Astrocyte of the cerebellum (primary cell): ENCODE measurements at places on chromosomes 16 and 17.

- no peak for DNase-seq
Observed at GRCh38 chr16:2512735-2513404, 882 bp upstream of the ATP6V0C start.

- DNase-seq = no peak
Observed at GRCh38 chr16:85853547-85854545, 45.1 kb upstream of the IRF8 start.

DNA sequence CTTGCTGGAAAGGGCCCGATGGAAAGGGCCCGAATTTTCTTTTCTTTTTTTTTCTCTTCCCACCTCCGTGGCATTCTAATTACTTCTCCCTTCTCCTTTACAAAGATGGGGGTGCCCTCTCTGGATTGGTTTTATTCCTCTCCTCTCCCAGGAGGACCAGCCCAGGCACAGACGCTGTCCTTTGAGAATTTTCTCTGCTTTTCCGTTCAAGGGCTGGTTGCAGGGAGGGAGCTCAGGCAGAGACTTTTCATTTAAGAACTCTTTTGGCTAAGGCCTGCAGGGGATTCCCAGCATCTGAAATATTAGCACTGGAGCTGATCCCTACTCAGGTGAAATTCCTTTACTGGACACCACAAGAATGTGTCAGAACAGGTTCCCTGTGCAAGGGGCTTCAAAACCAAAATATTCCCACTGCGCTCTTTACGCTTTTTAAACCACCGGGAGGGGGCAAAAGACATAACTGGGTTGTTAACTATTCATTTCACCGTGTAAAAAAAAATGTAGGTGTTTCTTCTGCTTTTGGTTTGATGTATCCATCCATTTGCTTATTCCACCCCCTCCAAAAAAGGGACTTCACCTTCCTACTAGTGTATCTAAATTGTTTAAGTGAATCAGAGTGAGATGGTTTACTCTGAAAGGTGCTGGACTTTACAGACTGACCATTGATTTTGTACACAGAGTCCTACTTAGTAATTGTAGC is 1.4 kb downstream of the NFAT5 start:
- peak; percentile 24 for DNase-seq

GRCh38 chr17:40366076-40366860 is 1.7 kb upstream of the GJD3 start:
- DNase-seq = no peak

DNA sequence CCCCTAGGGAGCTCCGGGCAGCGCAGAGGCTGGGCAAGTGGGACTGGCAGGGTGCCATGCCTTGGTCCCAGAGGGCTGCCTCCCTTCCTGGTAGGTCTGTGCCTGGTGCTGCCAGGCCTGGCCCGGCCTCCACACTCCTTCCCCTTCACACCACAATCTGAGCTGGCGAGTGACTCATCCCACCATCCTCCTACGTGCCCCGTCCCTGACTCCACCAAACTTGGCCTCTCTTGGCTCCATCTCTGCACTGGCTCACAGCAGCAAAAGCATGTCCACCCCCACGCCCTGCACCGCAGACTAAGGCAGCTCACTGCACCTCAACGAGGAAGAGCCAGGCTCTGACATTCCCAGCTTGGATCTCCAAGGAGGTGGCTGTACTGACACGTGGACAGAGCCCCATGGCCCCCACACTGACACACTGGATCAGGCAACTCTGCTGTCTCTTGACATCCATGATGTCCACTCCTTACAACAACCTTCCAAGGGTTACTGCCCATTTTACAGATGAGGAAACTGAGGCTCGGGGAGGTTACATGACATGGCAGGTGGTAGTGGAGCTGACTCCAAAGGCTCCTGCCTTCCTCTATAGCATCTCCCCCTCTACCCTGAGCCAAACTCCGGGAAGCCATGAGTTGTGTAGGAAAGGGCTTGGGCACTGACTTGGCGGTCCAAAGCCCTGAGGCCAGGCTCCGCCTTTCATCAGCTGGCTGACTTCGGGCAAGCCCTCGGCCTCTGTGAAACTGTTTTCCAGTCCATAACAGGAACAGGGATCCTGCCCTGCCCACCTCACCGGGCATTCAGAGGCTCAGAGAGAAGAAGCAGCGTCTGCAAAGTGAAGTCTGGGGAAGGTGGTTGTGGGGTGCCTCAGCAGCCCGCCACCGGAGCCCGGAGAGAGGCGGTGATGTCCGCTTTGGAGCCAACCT is 20.1 kb upstream of the KRT19 start:
- peak; percentile 73 for DNase-seq

GRCh38 chr16:16015849-16016248 is 66.4 kb downstream of the ABCC1 start:
- no peak for DNase-seq

- DNase-seq = no peak
Observed at GRCh38 chr17:7552621-7553051, 3.8 kb downstream of the TNFSF12 start.

DNA sequence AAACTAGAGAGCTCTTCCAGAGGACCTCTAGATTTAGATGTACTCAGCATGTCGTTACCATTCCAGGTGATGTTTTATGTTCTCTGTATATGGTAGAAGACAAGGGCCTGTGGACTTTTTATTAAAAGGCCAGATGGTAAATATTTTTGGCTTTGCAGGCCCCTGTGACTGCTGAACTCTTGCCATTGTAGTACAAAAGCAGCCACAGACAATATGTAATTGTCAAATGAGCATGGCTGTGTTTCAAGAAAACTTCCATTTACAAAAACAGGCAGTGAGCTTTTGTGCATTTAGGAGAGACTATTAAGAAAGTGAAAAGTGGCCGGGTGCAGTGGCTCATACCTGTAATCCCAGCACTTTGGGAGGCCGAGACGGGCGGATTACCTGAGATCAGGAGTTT is 4.6 kb downstream of the NIP7 start:
- DNase-seq = no peak

DNA sequence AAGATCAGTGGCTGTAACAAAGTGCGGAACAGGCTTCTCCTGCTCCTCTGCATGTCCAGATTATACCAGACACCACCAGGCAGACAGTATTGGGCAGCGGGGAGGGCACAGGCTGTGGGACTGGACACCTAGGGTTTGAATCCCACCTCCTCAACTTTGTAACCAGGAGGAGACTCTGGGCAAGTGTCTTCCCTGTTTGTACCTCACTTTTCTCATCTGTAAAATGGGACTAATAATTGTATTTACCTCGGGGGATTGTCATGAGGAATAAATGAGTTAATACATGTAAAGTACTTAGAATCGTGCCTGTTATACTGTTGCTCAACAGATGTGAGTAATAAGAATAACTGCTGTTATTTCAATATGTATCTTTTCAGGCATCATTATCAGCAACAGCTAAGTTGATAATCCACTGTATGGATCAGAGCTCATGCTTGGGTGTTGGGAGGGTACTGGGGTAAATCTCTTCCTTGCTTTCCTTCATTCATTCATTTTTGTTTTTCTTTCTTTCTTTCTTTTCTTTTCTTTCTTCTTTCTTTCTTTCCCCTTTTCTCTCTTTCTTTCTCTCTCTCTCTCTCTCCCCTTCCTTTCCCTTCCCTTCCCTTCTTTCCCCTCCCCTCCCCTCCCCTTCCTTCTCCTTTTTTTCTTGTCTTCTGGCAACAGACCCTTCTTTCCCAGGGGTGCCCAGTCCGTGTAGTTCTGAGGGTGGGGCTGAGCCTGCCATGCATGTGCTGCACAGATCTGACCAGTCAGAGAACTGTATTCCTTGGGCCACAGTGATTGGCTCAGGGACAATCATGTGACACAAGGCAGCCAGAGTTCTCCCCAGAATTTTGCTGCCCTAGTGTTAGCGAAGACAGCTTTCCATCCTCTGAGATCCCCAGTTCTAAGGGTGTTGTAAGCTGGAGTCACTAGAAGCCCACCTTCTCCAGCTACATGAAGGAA is 25.3 kb upstream of the BRD7 start:
- DNase-seq = no peak

GRCh38 chr17:26774291-26775218 is 519.4 kb upstream of the WSB1 start:
- DNase-seq = no peak

DNA sequence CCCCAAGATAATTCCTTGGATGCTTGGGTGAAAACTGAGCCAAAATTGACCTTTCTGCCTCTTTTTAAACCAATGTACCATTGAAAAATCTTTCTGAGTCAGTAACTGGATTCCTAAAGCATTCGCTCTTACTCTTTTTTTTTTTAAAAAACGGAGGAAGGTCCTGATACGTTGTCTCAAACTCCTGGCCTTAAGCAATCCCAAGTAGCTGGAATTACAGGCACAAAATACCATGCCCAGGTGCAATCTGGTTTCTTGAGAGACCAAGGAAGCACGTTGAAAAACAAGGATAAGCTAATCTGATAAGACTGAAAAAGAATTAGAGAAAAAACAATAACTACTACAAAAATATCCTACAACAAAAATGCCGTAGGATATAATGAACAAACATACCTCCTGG is 136.5 kb downstream of the SSH2 start:
- no peak for DNase-seq
